ENCODE measurements at places on chromosomes 11 and 22. TPM values are rescaled to one million over a fixed set of nuclear protein-coding genes. Genes with fewer than 3 reads are reported as not detected.

The PRPF19 gene
- total RNA-seq, result 161 TPM

The OR56A1 gene
- not detected for total RNA-seq

The LRRN4CL gene
- 0.34 TPM for total RNA-seq

The FBLN1 gene
- not detected for total RNA-seq

The FGF3 gene
- not detected for total RNA-seq

The PAFAH1B2 gene
- 60.0 TPM for total RNA-seq

The ACTN3 gene
- not detected for total RNA-seq

The CSNK2A3 gene
- 3.3 TPM for total RNA-seq
